ENCODE measurements at places on chromosomes 13 and 19.

DNA sequence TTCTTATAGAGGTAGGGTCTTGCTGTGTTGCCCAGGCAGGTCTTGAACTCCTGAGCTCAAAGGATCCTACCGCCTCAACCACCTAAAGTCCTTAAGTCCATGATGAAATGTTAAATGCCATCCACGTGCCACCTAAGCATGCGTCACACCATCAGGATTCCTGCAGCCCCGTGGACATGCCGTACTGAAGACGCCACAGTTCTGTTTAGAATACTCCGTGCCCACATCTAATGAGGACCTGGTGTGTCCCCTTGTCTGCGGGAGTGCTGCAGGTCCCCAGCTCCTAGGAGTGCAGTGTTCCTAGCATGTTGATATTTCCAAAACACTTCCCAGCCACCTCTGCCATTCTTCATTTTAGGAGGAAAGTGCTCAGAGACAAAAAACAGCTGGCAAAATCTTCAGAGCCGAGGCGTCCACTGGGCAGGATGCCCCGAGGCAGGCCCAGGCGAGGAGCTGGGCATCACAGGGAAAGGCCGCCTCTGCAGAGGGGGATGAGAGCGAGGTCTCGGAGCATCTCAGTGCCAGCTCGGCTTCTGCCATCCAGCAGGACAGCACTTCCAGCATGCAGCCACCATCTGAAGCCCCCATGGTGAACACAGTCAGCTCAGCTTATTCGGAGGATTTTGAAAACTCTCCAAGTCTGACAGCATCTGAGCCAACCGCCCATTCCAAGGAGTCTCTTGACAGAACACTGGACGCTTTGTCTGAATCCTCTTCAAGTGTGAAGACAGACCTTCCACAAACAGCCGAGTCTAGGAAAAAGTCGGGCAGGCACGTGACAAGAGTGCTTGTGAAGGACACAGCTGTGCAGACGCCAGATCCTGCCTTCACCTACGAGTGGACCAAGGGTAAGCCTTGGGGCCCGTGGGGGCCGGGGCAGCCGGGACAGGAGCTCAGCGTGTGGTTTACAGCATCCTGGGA is 13.2 kb downstream of the C19orf44 start:
- DNase-seq = no peak

- no peak for DNase-seq
Measured at GRCh38 chr19:20423381-20424197, 142.0 kb downstream of the ZNF737 start.

GRCh38 chr13:113486698-113487097 is 3.8 kb downstream of the DCUN1D2 start:
- DNase-seq = no peak

- DNase-seq = no peak
Measured at GRCh38 chr19:58261968-58262921, 16.5 kb upstream of the ZNF8 start.

Data from H54 (cell line).